AG08395 (cell line): ENCODE measurements at places on chromosomes 13 and 19.

DNA sequence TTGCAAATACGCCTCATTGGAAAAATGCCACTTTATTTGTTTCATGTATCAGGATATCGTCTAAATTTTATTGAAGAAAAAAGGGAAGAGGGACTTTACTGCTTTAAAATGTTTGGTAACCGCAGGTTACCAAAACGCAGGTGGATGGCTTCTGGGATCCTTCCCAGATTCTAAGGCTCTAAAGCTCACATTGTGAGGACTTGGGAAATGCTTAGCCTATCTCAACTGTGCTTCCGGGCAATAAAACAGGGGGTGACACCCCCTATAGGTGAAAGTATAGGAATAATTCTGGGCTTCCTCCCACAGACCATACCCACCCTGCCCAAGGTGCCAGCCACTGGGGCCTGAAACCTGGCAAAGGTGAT, 73.2 kb upstream of the IPO5 start:
- DNase-seq = no peak

- no peak for DNase-seq
Observed at GRCh38 chr13:98685146-98685545, 67.3 kb downstream of the SLC15A1 start.

GRCh38 chr19:49339301-49340068, 4.3 kb downstream of the CD37 start:
- peak; percentile 94 for DNase-seq

GRCh38 chr13:22018076-22018835, 347.4 kb downstream of the FGF9 start:
- DNase-seq = no peak

- DNase-seq = no peak
Observed at GRCh38 chr13:48563626-48564025, 30.7 kb upstream of the RCBTB2 start.

- DNase-seq = no peak
Observed at GRCh38 chr19:3225169-3225485, 666 bp downstream of the CELF5 start.

DNA sequence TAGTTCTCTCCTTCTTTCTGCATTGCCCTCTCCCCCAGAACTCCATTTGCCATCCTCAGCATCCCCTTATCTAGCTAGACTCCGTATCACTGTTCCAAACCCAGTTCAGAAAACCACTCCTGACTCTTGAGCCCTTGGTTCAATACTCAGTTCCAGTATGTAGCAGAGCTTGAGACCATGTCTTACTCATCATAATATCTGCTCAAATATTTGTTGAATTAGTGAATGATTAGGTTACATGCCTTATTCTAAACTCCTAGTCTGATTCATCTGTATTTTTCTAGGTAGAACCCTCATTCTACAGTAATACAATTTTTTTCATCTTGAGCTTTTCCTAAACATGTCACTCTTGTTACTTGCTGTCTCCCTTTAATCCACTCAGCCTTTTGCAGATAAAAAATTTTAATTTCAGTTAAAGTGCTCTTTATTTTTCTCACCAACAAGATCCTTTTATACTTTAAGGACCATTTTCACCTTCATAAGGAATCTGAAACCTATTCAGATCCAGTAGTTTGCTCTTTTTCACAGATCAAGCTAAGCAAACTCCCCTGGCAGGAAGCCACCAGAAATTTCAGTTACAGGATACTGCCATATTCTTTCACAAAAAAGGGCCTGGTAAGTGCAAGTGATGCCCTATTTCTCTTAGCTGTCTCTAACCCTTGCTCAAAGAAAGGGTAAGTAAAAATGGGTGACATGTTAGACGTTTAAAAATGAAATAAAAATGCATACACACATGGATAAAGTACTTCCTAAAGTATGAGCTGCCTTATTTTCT, 23.1 kb upstream of the INTS6 start:
- DNase-seq = no peak

- DNase-seq = no peak
Observed at GRCh38 chr13:31020996-31021395, 88.5 kb downstream of the TEX26 start.

DNA sequence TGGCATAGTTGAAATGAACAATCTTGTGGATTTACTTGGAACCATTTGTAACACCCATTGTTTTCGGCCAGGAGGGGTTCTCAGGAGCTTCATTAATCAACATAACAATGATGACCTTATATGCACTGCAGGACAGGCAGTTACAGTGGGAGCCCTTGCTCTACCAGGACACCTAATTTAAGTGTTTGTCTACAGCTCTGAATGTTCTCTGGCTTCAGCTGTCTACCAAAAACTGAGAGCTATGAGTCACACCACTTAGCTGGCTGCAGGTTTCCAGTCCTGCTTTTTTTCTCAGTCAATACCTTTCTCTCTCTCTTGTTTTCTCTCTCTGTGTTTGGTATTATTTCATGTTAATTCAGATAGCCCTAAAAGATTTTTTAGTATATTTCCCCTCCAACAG, 105.4 kb upstream of the MBNL2 start:
- DNase-seq = peak; percentile 62

GRCh38 chr13:45713721-45714120, 11.6 kb downstream of the CBY2 start:
- DNase-seq = no peak

- DNase-seq = no peak
Observed at GRCh38 chr13:46137627-46138317, 32.9 kb upstream of the CPB2 start.
